ENCODE measurements at places on chromosomes 5 and 9.

GRCh38 chr9:137488327-137488653 is 29.2 kb upstream of the NSMF start:
- no peak for DNase-seq

DNA sequence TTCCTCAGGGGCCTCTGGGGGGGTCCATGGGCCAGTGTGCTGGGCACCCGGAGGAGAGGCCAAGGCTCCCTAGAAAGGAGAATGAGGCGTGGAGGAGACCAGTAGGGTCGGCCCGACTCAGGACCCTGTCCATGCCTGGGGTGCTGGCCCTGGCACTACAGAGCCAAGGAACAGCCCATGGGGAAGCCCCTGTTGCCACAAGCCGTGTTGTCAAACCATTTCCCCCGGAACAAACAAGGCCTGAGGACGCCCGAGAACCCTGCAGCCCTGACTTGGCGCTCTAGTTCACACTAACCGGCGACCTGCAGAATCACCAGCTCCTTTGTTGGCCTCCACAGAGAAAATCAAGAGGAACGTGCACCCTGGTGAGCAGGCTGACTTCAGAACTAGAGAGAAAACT is 41.6 kb upstream of the SLC12A7 start:
- DNase-seq: no peak

- DNase-seq: no peak
Measured at GRCh38 chr5:60945813-60946187, 795 bp downstream of the NDUFAF2 start.

- DNase-seq: no peak
Measured at GRCh38 chr9:78685471-78685870, 388.5 kb downstream of the PSAT1 start.

GRCh38 chr9:8221462-8221861 is 421.9 kb upstream of the DMAC1 start:
- DNase-seq: no peak

DNA sequence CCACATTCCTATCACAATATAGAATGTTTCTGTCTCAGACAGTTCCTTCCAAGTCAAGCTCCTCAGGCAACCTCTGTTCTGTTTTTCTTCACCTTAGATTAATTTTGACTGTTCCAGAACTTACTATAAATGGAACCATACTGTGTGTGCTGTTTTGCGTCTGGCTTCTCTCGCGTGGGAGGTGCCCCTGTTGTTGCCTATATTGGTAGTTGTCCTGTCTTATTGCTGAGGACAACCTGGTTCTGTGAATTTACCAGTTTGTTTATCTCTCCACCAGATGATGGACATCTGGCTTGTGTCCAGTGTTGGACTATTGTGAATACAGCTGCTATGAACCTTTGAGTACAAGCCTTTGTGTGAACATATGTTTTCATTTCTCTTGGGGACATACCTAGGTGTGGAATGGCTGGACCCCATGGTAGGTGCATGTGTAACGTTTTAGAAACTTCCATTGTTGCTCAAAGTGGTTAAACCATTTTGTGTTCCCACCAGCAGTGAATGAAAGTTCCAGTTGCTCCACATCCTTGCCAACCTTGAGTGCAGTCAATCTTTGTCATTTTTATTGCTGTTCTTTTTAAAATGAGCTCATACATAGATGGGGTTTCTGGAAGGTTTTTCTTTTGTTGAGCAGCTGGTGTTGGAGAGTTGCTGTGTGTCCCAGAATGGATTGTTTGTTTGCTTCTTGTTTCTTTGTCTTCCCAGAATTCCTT is 18.1 kb downstream of the HMCN2 start:
- DNase-seq: no peak

DNA sequence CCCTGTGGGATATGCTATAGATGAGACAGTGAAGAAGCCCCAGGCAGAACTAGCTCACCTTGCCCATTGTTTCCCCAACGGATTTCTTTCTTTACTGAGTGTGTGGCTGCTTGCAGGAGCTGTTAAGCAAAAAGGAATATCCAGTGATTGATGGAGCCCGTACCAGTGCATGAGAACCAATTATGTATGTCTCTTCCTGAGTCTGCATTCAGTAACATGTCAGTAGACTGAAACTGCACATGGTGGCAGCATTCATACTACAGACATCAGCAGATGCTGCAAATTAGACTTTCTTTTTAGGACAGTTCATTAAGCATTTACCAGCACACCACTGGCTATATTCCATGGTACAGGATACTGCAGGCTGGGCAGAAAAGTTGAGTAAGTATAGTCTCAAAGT is 90.3 kb upstream of the PLCXD3 start:
- DNase-seq: no peak

GRCh38 chr5:177132136-177133095 is 1.2 kb upstream of the NSD1 start:
- peak; percentile 58 for DNase-seq

DNA sequence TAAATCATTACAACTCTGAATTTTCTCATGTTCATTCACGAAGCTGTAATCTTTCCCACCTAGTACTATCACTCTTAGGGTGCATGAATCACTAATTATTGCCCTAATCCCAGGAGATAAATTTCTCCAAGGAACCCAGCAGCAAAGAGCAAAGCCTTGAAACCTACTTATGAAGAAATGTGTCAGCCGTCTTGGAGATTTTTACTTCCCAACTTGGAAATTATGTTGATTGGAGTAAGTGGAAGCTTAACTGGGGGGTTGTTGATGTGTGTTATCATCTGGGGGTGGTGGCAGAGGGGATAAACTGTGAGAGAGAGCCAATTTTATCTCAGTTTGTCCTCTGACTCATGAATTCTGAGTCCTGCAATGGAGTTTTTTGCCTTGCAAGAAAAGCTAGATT is 440.5 kb upstream of the WWC1 start:
- no peak for DNase-seq
